ENCODE measurements at places on chromosomes 11 and 22.

DNA sequence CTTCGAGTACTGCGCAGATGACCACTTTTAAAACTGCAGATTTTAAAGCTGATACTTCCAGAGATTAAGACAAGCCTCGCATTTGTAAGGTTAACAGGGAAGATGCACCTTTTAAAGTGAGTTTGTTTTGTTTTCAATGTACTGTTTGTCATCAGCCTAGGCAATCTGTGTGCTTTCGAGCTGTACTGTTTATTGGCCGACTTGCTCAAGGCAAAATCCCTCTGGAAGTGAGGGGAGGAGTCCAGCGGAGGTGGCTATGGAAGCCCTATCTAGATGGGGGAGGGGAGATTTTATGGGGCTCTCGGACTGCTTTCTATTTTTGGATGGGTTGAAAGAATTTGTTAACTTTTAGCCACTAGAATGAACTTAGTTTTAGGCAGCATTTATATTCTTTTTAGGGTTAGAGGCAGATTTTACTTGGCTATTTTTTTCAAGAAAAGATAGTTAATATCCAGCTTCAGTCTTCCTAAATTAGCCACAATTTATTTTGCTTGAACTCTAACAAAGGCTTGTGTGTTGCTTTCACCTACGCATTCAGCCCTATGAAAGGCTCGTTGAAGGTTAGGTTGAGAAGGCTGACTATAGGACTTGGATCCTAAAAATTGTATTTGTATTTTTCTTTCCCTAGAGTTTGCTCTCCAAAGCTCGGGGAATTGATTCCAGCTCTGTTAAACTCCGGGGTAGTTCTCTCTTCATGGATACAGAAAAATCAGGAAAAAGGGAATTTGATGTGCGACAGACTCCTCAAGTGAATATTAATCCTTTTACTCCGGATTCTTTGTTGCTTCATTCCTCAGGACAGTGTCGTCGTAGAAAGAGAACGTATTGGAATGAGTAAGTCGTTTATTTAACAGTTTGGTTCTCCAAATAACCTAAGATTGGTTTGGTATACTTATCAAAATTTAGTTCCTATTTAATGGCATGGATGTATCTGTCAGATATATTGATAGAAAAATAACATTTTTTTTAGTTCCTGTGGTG, 2.1 kb downstream of the WEE1 start:
- no peak for DNase-seq

- DNase-seq = no peak
Measured at GRCh38 chr11:122028545-122028944, 87.5 kb downstream of the BLID start.

DNA sequence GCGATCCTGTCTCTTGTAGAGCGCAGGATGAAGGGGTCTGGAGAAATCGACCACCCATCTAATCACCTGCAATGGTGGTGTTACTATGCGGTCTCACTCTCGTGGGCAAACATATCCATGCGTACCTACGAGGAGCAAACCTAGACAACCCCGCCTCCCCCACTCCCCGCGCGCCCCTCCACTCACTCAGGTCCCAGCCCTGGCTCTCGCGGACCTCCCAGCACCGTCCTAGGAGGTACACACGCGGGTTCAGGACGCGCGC, 887 bp downstream of the TRPC6 start:
- no peak for DNase-seq

DNA sequence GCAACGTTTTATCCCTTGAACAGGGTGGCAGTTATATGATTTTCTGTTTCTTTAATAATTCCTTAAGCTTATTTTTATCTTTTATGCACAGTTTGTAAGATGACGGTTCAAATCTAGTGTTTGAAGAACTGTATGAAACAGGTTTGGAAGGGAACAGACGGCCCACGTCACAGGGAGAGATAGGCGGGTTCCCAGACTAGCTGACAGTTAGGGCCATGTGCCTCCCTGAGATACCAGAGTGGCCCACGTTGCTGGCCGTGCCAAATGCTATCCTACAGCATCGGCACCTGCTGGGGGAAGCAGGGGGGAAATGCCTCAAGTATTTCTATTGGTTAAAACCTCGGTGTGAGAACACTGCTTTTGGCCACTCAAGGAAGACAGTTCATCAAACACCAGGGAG, 50.2 kb upstream of the BID start:
- DNase-seq = no peak

DNA sequence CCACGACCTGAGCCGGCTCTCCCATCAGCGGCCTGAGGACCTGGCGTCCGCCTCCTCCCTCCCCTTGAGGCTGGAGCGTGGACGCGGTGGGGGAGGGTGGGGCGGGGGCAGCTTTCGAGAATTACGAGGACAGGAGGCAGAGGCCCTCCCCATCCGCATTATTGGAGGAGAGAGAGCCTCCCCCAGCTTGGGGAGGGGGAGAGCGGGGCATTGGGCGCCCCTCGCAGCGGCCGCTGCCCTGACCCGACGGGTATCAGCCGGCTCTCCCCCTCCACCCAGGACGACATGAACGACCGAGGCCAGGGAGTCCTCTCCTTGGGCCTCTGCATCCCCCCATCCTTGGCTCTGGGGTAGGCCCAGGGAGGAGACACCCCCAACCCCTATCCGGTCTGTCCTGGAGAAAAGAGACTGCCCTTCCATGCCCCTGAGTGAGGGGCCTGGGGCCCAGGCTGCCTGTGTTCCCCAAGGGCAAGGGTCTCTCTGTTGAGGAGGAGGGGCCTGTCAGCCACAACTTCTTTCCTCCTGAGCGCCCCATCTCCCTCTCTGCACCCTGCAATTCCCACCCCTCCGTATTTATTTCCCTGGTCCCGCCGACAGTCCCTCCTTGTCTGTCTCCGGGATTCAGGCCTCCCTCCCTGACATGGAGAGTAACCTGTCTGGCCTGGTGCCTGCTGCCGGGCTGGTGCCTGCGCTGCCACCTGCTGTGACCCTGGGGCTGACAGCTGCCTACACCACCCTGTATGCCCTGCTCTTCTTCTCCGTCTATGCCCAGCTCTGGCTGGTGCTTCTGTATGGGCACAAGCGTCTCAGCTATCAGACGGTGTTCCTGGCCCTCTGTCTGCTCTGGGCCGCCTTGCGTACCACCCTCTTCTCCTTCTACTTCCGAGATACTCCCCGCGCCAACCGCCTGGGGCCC, 495 bp downstream of the GPR137 start:
- no peak for DNase-seq

DNA sequence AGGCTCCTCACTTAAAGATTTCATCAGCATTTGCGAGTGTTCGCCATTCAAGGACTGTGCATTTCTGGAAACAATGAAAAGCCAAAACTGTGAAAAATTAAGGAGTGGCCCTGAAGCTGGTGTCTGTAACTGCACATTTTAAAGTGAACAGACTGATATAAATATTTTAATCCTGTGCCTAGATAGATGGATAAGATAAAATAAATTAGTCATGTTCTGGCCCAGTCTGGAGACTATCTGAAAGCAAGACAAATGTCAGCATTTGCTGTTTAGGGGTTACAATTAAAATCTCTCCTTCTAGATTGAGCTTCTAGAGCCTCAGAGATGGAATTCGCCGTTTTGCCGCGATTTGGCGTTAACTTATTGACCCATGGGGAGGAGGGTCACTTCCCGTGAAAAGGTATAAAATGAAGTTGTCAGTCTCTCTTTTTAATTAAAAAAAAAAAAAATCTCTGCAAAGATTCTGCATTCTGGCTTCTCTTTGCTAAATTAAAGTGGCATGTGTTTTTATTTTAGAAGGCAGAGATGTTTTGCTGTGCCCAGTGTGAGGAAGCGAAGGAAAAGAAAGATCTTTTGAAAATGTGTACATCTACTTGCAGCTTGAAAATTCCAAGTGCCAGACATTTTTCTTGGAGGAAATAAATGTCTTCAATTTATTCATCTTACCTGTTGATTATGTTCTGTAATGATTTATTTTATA, 79.7 kb upstream of the WNT7B start:
- no peak for DNase-seq

DNA sequence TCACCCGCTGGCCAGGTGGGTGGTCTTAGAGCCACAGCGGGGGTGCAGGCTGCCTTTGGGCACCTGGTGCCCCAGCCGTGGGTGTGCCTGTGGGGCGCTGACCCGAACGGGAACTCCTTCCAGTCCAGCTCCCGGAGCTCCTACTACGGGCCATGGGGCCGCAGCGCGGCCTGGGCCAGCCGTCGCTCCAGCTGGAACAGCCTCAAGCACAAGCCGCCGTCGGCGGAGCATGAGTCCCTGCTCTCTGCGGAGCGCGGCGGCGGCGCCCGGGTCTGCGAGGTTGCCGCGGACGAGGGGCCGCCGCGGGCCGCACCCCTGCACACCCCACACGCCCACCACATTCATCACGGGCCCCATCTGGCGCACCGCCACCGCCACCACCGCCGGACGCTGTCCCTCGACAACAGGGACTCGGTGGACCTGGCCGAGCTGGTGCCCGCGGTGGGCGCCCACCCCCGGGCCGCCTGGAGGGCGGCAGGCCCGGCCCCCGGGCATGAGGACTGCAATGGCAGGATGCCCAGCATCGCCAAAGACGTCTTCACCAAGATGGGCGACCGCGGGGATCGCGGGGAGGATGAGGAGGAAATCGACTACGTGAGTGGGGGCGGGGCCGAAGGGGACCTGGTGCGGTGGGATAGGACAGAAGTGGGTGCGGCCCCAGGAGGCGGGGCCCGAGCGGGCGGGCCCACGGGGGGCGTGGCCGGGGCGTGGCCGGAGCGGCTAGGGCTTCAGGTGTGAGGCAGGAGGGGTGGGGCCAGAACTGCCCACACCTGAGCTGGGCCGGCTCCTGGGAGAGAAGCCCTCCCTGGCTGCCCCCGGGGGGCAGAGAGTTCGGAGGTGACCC, 91.5 kb downstream of the CACNA1I start:
- DNase-seq = peak; percentile 57

- DNase-seq = no peak
Measured at GRCh38 chr11:20488352-20488751, 100.8 kb downstream of the PRMT3 start.

DNA sequence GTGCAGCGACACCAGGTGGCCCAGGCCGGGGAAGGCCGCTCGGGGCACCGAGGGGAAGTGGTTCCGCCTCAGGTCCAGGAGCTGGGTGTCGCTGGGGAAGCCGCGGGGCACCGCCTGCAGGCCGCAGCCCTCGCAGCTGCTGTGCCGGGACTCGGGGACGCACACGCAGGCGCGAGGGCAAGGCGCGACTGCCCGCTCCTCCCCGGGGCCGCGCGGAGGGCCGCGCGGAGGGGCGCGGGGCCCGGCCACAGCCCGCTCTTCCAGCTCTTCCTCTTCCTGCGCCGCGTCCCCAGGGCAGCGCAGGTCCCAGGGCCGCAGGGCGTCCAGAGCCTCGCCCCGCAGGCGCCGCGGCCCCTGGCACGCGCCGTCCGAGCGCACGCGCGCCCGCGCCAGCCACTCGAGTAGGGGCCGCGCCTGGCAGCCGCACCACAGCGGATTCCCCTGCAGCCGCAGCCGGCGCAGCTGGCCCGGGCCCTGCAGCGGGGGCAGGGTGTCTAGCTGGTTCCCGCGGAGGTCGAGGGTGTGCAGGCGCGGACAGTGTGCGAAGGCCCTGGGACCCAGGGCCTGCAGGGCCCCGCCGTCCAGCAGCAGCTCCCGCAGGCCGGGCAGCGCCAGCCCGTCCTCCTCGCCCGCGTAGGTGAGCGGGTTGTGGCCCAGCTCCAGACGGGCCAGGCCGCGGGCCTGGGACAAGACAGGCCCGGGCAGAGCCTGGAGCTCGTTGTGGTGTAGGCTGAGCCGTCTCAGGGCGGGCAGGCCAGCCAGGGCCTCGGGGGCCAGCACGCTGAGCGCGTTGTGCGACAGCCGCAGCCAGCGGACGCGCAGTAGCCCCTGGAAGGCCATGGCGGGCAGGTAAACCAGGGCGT, 2.8 kb downstream of the CHADL start:
- peak; percentile 58 for DNase-seq

DNA sequence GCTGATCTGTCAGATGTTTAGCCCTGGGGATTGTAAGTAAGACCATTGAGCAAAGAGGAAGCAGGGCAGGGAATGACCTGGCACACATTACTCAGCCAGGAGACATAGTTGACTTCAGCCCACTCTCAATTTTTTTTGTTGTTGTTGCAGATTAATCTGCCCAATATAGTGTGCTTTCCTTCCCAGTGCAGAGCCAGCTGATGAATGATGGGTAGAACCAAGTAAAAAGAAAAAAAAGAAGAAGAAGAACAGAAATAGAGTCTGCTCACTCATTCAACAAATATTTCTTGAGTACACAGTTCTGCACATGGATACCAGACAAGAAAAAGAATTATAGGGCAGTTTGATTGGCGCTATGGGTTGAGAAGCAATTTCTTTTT, 292.7 kb downstream of the ETS1 start:
- DNase-seq = no peak

DNA sequence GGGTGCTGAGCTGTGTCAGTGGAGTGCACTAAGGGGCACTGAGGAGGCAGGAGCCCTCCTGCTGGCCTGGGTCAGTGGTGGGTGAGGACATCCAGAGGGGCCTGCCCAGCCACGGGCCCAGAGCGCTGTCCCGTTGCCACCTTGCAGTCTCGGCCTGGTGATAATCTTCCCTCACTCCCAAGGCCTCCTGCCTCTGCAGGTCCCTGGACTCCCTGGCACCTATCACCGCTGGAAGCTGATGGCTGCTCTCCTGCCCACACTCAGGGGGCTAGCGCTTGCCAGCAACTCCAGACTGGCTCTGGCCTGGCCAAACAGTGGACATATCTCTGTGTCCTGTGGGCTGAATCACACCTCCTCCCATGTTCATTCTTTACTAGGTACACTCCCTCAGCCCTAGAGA, 86.5 kb upstream of the PITPNB start:
- DNase-seq = no peak

- DNase-seq = no peak
Measured at GRCh38 chr11:87719326-87720073, 455.7 kb downstream of the RAB38 start.

DNA sequence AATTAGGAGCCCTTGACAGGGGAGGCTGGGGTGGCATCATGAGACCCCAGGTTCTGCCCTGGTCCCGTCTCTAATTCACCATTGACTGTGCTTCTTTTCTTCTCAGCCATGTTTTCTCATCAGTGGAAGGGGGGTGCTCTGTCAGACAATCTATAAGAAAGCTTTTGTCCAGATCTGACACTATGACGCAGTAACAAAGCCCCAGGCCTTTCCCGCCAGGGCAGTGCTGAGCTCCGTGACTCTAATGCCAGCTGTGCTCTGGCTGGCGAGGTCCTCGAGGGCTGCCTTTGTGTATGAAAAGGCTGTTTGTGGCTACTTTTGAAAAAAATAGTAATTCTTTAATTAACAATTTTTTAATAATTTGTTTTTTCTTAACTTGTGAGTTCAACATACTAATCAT, 3.2 kb downstream of the CD6 start:
- no peak for DNase-seq

DNA sequence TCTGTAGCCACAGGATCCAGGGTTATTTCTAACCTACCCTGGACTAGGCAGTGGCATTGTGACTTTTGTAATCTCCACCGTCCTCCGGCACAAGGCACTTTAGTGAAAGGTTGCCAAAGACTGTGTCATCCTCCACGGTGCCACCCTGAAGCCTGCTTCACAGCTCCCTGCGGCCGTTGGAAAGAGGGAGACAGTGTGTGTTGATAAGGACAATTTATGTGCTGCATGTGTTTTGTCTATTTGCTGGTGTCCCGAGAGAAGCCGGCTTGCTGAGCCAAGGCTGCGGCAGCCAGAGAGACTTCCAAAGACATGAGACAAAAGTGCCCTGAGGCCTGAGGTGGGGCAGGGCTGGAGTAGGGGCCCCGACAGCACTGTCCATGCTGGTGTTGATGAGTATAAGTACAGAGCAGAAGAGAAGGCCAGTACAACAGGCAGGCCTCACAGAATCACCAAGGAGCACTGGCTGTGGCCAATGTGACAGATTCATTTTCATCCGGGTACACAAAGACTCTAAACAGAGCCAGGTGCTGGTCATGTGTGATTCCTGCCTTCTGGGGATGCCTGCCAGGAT, 40.9 kb downstream of the GALNT18 start:
- DNase-seq = no peak

Measured in stimulated activated CD8-positive, alpha-beta memory T cell treated with anti-CD3 and anti-CD28 coated beads, Interleukin-15, amount 100 ng/mL, for 1 hour (primary cell).